ENCODE measurements at places on chromosomes 16 and 17.

GRCh38 chr17:39236450-39236927 lies 10.7 kb upstream of the STAC2 start:
- peaks cover 21% of the 10 kb centered on the region for H3K27me3 ChIP-seq
- peaks cover 47% of the 10 kb centered on the region for H3K4me1 ChIP-seq
- peaks cover 10% of the 10 kb centered on the region for H3K36me3 ChIP-seq
- H3K4me3 ChIP-seq, result no peak overlapping the region
- DNase-seq, result no peak

DNA sequence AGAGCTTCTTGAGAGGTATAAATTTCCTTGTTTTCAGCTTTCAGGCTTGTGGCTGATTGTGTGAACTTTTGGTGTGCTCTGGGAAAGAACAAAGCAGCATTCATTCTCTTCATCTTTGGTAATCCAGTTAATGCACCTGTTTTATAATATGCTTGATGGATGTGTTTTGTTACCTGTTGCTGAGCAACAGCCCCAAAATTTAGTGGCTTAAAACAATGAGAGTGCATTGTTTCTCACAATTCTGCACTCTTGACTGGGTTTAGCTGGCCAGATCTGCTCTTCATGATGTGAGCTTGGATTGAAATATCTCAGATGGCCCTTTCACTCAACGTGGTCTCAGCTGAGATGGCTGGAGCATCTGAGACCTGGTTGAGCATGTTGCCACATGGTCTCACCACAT lies 58.7 kb upstream of the NOL11 start:
- no peaks in the 10 kb centered on the region for H3K36me3 ChIP-seq
- DNase-seq, result no peak
- no peak overlapping the region for H3K4me3 ChIP-seq
- H3K27me3 ChIP-seq, result no peaks in the 10 kb centered on the region

DNA sequence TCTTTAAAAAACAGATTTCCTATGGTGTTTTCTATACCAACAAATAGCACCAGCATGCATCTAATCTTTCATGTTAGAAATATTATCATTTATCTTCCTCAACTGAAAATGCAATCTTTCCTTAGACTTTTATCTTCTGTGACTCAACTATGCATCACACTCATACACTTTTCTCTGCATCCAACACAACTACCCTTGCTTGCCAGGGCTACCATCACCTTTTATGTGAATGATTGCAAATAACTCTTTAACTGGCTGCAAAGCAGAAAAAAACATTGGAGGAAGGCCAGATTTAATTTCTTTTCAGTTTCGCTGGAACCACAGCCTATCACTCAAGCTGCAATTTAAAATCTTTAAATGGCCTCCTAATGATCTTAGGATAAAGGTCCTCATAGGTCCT lies 212.9 kb downstream of the CDH8 start:
- no peak overlapping the region for H3K27ac ChIP-seq
- no peak for DNase-seq
- H3K4me3 ChIP-seq, result no peak overlapping the region
- no peaks in the 10 kb centered on the region for H3K36me3 ChIP-seq

- H3K27me3 ChIP-seq, result peaks cover 43% of the 10 kb centered on the region
- no peak for DNase-seq
- H3K4me1 ChIP-seq, result no peaks in the 10 kb centered on the region
- H3K36me3 ChIP-seq, result no peaks in the 10 kb centered on the region
Measured at GRCh38 chr16:55901566-55902217, 26.5 kb upstream of the CES5A start.

DNA sequence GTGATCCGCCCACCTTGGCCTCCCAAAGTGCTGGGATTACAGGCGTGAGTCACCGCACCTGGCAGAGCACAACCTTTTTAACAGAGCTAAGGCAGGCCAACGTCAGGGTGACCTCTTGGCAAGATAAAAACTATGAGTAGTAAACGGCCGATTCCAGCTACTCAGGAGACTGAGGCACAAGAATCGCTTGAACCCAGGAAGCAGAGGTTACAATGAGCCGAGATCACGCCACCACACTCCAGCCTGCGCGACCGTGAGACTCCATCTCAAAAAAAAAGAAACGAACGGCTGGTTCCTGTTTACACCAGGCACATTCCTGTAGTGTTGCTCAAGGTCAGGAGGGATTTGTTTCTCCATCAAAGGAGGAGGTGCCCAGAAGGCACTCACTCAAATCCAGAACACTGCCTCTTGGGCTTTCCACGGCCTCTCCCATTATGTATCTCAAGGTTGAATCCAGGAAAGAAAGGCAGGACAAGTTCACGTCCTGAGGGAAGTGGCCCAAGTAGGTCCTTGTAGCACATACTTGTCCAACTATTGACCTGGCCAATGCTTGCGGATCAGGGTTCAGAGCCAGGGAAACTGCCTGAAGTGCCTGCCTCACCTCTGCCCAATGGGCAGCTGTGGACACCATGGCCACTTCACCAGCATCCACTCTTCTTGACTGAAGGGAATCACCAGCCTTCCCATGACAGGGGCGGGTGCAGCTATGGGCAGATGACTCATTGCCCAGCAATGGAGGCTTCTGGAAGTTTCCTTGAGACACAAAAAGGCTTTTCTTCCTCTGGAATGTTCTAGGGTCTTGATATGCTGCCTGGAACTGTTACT lies 13.5 kb downstream of the KNOP1 start:
- H3K27me3 ChIP-seq, result no peaks in the 10 kb centered on the region
- H3K36me3 ChIP-seq, result peaks cover 74% of the 10 kb centered on the region
- no peak overlapping the region for H3K4me3 ChIP-seq
- DNase-seq, result no peak
- peak overlapping the region; percentile 30 for H3K27ac ChIP-seq

DNA sequence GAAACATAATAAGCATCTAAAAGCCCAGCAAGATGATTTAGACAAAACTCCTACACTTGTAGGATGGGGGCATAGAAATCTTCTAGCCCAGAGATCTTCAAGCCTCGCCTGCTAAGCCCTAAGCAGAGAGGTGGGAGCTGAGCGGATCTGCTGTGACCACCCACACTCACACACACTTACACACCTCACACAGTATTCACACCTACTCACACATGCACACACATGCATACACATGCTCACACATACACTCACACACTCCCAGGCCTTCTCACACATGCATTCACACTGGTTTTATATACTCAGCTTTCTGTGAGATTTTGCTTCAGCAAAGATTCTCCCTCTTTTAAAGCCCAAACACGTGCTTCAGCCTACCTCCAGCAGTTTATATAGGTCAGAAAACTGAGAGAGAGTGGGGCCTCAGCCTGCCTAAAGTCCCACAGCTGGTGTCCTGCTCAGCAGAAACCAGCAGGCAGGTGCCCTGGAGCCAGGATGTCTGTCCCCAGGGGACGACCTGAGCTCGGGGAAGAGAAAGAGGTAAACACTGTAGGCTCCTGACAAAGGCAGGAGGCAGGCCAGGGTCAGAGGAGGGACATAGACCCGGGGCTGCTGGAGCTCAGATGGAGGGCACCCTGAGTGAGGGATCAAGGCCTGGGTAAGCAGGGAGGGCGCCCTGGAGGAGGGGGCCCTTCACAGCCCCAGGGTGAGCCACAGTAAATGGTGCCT lies 12.0 kb upstream of the KRT19 start:
- H3K27ac ChIP-seq, result peak overlapping the region; percentile 80
- no peaks in the 10 kb centered on the region for H3K27me3 ChIP-seq
- H3K36me3 ChIP-seq, result peaks cover 5% of the 10 kb centered on the region
- no peak for DNase-seq

GRCh38 chr16:81703177-81704155 lies 75.6 kb upstream of the PLCG2 start:
- peaks cover 12% of the 10 kb centered on the region for H3K4me1 ChIP-seq
- no peak overlapping the region for H3K4me3 ChIP-seq
- H3K27ac ChIP-seq, result no peak overlapping the region
- no peaks in the 10 kb centered on the region for H3K27me3 ChIP-seq

DNA sequence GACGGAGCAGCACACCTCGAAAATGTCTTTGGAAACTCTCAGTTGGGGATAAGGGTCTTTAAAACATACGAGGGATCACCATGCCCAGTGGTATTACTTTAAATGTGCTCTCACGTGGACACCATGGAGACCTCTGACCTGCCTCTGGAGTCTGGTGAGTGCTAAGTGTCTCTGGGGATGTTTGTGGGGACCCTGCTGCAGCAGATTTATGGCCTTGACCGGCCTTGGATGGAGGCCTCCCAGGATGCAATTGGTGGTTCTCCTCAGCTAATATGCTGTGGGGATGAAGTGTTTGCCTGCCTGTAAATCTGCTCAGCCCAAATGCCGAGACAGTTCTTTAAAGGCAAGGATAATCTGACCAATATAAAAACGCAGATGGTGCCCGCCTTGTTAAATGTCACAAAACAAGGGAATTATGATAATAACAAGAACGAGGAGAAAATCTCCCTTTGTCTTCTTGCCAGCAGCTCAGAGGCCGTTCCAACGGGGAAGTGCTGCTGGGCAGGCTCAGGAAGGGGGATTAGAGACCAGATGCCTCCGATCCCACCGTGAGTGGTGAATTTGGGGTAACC lies 154.4 kb downstream of the ABCC12 start:
- no peak overlapping the region for H3K4me3 ChIP-seq
- H3K27me3 ChIP-seq, result peaks cover 61% of the 10 kb centered on the region
- H3K4me1 ChIP-seq, result no peaks in the 10 kb centered on the region
- DNase-seq, result no peak
- H3K27ac ChIP-seq, result no peak overlapping the region

- H3K4me1 ChIP-seq, result no peaks in the 10 kb centered on the region
- no peak overlapping the region for H3K27ac ChIP-seq
- peaks cover 42% of the 10 kb centered on the region for H3K36me3 ChIP-seq
- no peaks in the 10 kb centered on the region for H3K27me3 ChIP-seq
Measured at GRCh38 chr17:50354198-50354597, 8.3 kb downstream of the XYLT2 start.

- H3K27me3 ChIP-seq, result peaks cover 95% of the 10 kb centered on the region
- H3K27ac ChIP-seq, result no peak overlapping the region
- no peak for DNase-seq
- peaks cover 13% of the 10 kb centered on the region for H3K4me1 ChIP-seq
- H3K4me3 ChIP-seq, result no peak overlapping the region
Measured at GRCh38 chr17:40538019-40538935, 27.0 kb downstream of the CCR7 start.

DNA sequence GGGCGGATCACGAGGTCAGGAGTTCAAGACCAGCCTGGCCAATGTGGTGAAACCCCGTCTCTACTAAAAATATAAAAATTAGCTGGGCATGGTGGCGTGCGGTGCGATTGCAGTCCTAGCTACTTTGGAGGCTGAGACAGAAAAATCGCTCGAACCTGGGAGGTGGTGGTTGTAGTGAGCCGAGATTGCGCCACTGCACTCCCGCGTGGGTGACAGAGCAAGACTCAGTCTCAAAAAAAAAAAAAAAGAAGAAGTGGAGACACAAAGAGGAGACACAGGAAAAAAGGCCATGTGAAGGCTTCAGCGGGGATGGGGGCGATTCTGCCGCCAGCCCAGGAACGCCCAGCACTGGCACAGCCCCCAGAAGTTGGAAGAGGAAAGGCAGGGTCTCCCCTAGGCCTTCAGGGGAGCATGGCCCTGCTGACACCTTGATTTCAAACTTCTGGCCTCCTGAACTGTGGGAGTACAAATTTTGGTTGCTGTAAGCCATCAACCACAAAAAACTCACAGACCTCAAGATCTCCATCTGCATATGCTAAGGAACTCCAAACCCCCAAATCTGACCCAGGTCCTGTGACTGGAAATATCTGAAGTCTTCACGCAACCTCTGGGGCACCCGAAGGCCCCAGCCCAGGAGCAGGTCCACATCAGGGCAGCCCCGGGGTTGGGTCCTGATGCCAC lies 7.0 kb downstream of the SGSH start:
- no peaks in the 10 kb centered on the region for H3K4me1 ChIP-seq
- DNase-seq, result no peak
- no peak overlapping the region for H3K27ac ChIP-seq
- H3K27me3 ChIP-seq, result no peaks in the 10 kb centered on the region
- H3K4me3 ChIP-seq, result no peak overlapping the region
- H3K36me3 ChIP-seq, result peaks cover 9% of the 10 kb centered on the region

DNA sequence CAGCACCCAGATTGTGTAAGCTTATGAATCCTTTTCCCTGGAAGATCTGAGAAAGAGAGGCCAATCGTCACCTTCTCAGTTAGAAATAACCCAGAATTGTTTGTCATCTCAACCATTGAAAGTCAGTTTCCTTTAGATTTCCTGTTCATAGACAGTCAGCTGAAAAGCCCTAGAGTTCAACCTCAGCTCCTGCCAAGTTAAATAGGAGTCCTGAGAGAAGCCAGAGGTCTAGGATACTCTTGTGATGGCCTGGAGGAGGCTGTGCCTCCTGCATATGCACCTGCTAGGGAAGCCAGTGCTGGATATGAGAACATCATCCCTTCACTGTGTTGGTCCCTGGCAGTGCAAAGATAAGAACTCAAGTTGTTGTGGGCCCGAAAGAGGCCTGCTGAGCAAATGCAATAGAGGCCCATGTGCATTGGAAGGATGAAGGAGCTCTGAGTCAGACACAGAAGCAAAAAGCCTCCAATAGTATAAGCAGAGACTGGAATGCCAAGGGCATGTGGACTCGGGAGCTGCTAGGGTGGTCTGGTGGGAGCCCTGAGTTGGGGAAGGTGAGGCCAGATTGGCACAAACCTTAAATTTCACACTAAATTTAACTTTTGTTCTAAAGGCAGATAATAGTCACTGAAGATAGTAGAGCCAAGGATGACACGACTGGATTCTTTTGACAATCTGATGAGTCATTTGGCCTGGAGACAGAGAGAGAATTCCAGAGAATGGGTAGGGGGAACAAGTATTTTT lies 520.9 kb upstream of the CDH5 start:
- H3K27ac ChIP-seq, result no peak overlapping the region
- no peak overlapping the region for H3K4me3 ChIP-seq
- no peaks in the 10 kb centered on the region for H3K36me3 ChIP-seq
- H3K4me1 ChIP-seq, result no peaks in the 10 kb centered on the region

- peak within 1 kb of the TSS; percentile 21 for H3K27ac ChIP-seq
- peak within 1 kb of the TSS; percentile 77 for H3K4me3 ChIP-seq
- peaks cover 80% of the 10 kb centered on the region for H3K36me3 ChIP-seq
Measured at GRCh38 chr17:39737760-39738567, at the start of gene GRB7. TSS of gene GRB7 (plus strand) at chr17:39737938. CDS start at chr17:39742302, 4,364 bp downstream.

GRCh38 chr16:23504453-23505179 lies 5.7 kb downstream of the GGA2 start:
- peak; percentile 72 for DNase-seq
- H3K4me1 ChIP-seq, result peaks cover 42% of the 10 kb centered on the region
- H3K27ac ChIP-seq, result no peak overlapping the region
- H3K4me3 ChIP-seq, result no peak overlapping the region

DNA sequence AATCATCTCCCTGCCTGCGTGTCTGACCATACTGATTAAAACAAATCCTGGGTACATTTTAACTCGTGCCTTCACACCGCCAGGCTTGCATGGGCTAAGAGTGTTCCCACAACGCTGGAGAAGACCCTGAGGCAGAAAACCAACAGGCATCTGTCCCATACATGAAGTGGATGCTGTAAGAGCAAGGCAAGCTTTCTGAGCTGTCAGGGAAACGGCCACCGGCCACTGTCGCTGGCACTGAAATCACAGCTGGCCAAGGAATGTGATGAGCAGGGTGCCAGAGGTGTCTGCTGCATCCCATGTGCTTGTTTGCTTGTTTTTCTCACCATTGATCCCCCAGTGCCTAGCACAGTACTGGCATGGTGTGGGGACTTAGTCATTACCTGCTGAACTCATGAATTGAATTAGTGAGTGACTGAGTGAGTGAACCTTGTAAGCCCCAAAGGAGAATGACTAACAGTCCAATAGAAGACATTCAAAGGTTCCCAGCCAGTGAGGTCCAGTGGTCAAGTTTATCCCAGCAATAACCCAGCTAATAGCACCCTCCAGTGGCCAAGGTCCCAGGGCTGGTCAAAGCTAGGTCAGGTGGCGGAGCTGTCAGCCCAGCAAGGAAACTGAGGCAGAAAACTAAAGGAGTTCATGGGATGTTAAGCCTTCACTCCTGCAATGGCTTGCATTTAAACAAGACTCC lies 92.7 kb upstream of the CDH5 start:
- H3K27me3 ChIP-seq, result peaks cover 34% of the 10 kb centered on the region
- H3K36me3 ChIP-seq, result peaks cover 15% of the 10 kb centered on the region
- peaks cover 49% of the 10 kb centered on the region for H3K4me1 ChIP-seq

Measured in Calu3 (cell line).